Urinary bladder (tissue), 4 donors: ENCODE measurements at places on chromosomes 2 and 18.

- no peak for DNase-seq
These were observed 103.8 kb upstream of the CDC42EP3 start for GRCh38 chr2:37774976-37775907.

DNA sequence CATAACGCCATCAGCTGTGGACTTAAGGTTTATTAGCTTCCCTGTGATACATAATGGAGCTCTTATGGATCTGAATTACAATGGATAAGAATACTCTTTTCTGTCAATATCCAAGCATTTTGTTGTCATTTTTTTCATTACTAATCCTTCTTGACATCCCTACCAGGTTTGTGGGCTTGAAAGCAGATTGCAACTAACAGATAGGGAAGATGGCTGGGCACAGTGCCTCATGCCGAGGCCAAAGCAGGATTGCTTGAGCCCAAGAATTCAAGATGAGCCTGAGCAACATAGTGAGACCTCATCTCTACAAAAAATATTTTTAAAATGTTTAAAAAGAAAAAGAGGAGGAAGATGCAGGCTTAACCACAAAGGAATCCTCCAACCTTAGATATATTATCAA is 42.4 kb downstream of the ASXL2 start:
- DNase-seq: no peak

DNA sequence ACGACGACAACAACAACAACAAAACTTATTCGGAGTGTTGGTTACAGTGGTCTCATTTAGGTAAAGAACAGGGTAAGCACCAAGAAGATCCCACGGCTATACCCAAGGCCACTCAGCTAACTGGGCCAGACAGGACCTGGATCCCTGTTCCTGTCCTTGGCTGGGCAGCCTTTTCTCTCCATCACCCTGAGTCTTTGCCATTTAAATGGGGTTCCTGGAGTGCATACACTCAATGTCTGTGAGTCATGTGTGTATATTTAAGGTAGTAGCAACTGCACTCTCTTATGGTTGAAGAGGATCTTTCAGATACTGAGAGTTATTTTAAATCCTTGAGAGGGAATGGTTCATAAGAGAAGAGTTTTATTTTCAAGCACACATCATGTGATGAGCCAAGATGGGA is 35.3 kb downstream of the ADCYAP1 start:
- DNase-seq: no peak

GRCh38 chr2:50722776-50723175 is 309.2 kb downstream of the NRXN1 start:
- DNase-seq: no peak

DNA sequence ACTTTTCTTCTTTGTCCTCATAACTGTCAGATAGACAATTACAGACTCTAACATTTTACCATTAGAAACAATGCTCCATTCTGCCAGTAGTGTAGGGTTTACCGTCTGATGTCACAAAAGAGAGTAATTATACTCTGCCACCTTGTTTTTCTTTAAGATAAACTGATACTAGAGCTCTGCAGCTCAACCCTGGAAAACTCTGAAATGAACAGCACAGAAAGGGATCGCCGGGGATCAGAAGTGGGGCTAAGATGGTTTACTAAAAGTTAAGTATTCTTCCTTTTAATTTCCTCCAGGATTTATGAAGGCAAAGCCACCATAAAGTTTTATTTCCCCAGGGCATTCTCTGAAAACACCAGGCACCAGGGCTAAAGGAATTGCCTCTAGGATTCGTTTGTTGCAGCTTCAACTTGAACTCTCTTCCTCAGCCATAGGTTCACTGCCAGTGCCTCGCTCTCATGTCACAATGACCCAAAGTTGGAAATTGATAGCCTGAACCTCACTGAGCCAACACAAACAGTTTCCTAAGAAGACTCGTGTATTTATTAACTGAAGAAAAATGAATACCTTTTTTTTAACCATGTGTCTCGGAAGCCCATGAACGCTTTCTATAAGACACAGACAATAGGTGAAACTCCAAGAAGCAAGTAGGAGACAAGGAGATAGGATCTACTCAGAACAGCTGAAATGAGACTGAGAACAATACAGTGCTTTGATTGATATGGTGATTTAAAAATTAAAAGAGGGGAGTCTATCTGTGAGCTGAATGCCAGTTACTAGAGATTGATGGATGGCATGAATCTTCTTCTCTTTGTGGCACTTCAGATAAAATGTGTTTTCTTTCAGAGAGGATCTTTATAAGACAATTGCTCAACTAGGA is 121.5 kb upstream of the SPATS2L start:
- DNase-seq: no peak

GRCh38 chr2:229490167-229490566 is 219.1 kb upstream of the PID1 start:
- DNase-seq: no peak
